ENCODE measurements at places on chromosomes 6 and 20.
A peak's percentile ranks its signal among the peaks of the same experiment; 100 is the strongest.

GRCh38 chr6:43338243-43338642 lies 29.6 kb upstream of the CRIP3 start:
- no peak for DNase-seq

- no peak for DNase-seq
Measured at GRCh38 chr6:31081872-31082271, 30.5 kb downstream of the C6orf15 start.

- DNase-seq: no peak
Measured at GRCh38 chr20:18728165-18728869, 85.3 kb upstream of the SCP2D1 start.

- no peak for DNase-seq
Measured at GRCh38 chr6:56963043-56963442, 8.1 kb downstream of the BEND6 start.

- DNase-seq: no peak
Measured at GRCh38 chr6:41413250-41413649, 77.8 kb downstream of the NCR2 start.

GRCh38 chr6:97701801-97702200 lies 418.8 kb upstream of the MMS22L start:
- no peak for DNase-seq

- no peak for DNase-seq
Measured at GRCh38 chr6:80010288-80010687, 5.8 kb downstream of the TTK start.

DNA sequence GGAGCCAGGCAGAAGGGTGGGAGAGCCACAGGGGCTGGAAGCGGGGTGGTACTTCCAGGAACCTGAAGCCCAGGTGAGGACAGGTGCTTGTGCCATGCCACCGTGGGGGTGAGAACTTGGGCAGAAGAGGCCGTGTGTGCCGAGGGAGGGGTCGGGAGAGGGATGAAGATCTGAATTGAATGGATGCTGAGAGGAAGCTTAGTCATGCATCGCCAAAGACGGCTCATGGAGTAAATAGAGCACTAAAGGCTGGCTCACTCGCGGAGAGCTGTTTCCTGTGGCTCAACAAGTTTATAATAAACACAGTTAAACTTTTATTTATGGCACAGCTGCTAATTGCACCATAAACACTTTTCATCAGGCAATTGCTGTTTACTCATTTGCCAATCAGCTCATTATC lies 21.7 kb upstream of the MYT1 start:
- DNase-seq: no peak

DNA sequence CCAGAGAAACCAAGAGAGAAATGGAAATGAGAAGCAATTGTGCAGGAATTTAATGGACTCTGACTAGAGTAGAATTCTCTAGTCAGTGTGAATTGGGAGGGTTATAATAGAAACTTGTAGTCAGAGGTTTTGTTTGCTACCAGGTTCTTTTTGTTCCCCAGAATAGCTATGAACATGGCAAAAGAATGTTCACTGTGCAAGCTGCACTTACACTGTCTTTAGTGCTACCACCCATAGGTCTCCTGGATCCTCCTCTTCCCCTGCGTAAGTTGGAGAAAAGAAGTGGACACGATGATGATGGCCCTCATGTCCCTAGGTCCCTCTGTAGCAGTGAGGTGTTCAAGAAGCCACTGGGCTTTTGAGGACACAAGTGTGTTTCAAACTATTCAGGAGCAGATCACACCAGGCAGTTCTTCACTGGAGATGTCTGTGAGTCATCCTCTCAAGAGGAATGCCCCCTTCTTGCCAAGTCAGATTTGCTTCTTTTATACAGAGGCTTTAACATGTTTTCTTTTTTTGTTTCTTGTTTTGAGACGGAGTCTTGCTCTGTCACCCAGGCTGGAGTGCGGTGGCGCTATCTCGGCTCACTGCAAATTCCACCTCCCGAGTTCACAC lies 47.6 kb upstream of the SMIM8 start:
- DNase-seq: peak; percentile 17

- DNase-seq: no peak
Measured at GRCh38 chr20:51097351-51098120, 74.6 kb upstream of the KCNG1 start.

DNA sequence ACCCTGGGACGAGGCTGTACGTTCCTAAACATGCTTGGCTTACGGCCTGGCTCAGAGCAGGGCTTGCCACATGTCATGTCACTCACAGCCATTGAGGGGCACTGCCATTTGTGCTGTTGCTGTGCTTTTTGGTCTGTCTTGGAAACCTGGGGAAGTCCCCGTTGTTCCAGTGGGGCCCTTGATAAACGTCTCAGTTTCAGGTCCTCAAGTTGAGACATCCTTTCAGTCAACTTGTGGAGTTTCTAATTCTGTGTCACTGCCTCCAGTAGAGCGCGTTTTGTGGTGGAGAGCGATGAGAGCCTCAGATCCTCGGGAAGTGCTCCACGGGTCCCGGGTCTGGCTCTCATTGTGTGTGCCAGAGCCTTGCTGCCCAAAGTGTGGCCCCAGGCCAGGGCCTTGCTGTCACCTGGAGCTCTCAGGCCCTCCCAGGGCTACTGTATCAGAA lies 43.0 kb upstream of the CCR6 start:
- no peak for DNase-seq

- DNase-seq: peak; percentile 90
Measured at GRCh38 chr6:110179406-110180227, at the start of gene WASF1. TSS of gene WASF1 (minus strand) at chr6:110179670. CDS start at chr6:110127601, 52,069 bp downstream.

- DNase-seq: no peak
Measured at GRCh38 chr20:64168381-64169090, 4.3 kb downstream of the MYT1 start.

DNA sequence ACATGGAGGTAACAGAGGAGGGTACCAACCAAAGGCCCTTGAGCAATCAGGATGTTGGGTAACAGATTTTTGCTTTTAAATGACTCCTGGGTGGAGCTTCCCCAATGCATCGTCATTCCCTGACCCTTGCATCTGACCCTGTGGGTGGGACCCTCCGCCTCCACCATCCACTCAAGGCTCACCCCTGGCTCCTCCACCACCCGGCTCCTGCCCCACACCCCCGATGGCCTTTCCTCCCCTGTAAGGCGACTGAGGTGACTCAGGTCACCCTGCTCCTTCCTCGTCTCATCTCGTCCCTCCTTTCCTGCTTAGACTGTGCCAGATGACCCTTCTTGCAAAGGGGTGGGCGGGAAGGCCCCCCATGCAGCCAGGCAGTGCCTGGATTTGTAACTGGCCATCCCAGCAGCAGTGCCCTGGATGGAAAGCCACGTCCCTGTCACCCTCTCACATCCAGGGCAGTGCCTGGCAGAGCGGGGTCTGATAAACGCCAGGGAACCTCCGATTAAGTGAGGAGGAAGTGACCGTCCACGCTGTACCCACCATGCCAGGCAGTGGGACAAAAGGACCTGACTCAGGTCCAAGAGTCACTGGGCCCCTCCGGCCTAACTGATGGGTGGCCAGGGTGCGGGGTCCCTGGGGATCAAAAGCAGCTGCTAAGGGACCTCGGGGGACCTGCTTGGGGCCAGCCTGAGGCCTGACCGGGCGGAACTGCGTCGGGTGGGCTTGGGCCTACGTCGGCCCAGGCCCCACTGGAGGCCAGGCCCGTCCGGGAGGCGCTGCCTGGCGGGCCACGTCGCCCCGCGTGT lies 624 bp upstream of the NPEPL1 start:
- no peak for DNase-seq

- DNase-seq: peak; percentile 29
Measured at GRCh38 chr6:136846046-136846445, 23.7 kb downstream of the PEX7 start.

GRCh38 chr6:154953644-154954043 lies 41.5 kb upstream of the TIAM2 start:
- DNase-seq: no peak

GRCh38 chr20:21981179-21981578 lies 275.7 kb downstream of the PAX1 start:
- DNase-seq: no peak

- no peak for DNase-seq
Measured at GRCh38 chr6:111730864-111731263, 125.2 kb upstream of the TRAF3IP2 start.

- DNase-seq: no peak
Measured at GRCh38 chr6:55835220-55835619, 40.2 kb downstream of the BMP5 start.

DNA sequence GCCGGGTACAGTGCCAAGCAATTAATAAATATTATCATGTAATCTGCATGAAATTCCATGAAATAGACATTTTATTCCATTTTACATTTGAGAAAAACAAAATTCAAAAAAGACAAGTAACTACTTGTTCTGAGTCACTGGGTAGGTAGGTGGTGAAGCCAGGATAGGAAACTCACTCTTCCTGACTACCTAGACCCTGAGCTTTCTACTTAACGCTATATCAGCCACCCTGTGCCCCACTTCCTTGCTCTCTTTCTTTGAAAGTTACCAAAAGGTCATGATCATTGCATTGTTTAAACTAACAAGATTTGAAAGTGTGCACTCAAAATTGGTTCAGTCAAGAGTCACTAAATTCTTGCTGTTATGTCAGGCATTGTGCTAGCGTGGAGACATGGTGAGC lies 235.7 kb downstream of the CD83 start:
- no peak for DNase-seq

DNA sequence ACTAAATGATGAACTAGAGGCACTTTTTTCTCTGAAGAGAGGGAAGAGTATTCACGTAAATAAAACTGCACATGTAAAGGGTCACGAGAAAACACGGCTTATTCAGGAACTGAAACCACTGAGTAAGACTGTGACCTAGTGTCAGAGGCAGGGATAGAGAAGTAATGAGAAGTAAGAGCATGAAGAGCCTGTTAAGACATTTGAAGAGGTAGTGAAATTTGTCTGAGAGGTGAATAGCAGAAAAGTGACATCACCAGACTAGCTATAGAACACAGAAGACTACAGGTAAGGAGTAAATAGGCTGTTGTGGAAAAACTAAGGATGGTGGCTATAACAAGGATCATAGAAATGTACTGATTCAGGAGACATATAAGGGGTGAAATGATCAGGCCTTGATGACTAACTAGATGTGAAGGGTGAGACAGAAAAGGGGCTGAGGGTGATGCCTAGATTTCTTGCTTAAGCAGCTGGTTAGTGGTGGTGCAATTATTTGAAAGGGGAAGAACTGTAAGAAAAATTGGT lies 76.8 kb downstream of the REV3L start:
- DNase-seq: no peak

DNA sequence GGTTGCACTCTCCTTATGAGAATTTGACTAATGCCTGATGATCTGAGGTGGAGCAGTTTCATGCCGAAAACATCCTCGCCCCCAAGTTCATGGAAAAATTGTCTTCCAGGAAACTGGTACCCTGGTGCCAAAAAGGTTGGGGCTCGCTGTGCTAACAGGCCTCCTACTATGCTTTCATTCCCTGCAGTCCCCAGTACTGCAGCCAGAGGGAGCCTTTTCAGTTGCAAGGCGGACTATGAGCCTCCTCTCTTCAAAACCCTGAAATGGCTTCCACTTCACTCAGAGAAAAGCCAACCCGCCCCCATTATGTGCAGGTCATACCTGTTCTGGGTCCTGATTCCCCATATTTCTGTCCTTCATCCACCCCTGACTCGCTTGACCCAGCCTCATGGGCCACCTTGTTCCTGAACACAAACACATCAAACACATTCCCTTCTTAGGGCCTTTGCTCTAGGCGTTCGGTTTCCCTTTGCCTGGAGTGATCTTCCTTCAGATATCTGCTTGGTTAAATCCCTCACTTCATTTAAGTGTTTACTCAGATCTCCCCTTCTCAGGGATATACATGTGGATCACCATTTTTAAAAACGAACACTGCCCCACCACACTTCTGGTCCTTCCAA lies 173.7 kb downstream of the PHACTR1 start:
- no peak for DNase-seq

DNA sequence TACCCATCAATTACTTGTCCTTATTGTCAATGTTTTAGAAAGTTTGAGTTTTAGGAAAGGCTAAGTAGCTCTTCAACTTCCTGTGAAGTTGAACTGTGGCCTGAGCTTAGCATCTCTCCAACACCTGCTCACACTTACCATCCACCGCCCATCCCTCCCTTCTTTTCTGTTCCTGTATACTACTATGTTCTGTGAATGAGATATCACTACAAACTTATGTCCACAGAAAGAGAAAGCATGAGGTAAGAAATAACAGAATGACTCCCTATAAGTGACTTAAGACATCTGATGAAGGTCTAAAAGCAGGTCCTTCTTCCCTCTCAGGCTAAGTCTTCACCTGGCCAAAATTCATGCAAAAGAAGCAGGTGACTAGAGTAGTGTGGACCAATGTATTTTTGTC lies 246.3 kb upstream of the PREP start:
- DNase-seq: no peak

DNA sequence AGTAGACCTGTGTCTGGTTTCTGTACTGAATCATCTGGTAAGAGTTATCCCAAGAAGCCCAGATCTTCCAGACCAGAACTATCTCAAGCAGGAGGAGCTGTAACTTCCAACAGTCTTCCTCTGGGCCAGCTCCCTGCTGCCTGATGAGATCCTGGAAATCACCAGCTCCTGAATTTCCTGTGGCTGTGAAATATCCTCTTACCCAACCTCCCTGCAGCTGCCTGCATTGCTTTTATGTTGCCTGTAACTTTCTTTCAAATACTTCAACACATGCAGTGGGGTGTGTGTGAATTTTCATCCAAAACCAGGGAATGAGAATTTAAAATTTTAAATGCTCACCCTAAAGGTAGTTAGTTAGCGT lies 160.5 kb upstream of the LAMP5 start:
- no peak for DNase-seq

GRCh38 chr6:168045706-168046620 lies 33.0 kb downstream of the FRMD1 start:
- no peak for DNase-seq
